ENCODE measurements at places on chromosomes 1 and 21.

- no peak for DNase-seq
These were observed 442 bp upstream of the PPP1R12B start for GRCh38 chr1:202348005-202348508.

DNA sequence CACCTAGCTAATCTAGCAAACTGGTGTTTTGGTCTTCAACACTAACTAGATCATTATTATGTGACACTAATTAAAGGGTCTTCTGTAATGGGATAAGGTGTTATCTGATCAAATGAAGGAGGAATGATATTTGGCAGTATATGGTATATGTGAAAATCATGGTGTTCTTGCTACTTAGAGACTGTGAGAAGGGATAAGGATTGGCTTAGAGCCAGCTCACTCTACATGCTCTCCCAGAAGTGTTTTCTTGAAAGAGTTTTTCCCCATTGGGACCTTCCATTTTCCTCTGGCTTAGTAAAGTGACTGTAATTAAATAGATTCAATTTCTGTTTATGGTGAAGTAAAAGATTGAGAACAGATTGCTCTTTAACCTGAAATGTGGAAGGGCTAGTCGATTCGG lies 71.2 kb upstream of the RGL1 start:
- DNase-seq: no peak

- DNase-seq: no peak
These were observed 15.9 kb downstream of the DUSP10 start for GRCh38 chr1:221725735-221726672.

GRCh38 chr21:45009616-45010015 lies 64.8 kb upstream of the ADARB1 start:
- DNase-seq: no peak

DNA sequence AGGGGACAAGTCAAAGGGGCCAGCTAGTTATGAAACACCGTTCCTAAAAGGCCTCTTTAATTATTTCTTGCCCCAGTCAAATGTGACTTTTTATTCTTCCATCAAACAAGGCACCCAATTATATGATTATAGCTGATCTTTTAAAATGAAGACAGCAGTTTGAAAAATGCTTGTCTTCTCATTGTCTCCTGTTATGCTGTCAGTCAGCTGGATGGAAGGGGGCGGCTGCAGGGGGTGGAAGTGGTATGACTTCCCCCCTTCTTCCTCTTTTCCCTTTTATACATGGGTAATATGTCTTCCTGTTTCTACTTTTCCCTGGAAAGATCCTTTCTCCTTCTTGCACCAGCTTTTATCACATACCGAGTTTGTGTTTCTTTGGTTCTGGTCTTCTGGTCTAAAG lies 25.8 kb upstream of the KCNA10 start:
- no peak for DNase-seq

Measured in T-helper 2 cell (primary cell).